Pons (tissue), 1 donor: ENCODE measurements at places on chromosomes 3 and 15.

DNA sequence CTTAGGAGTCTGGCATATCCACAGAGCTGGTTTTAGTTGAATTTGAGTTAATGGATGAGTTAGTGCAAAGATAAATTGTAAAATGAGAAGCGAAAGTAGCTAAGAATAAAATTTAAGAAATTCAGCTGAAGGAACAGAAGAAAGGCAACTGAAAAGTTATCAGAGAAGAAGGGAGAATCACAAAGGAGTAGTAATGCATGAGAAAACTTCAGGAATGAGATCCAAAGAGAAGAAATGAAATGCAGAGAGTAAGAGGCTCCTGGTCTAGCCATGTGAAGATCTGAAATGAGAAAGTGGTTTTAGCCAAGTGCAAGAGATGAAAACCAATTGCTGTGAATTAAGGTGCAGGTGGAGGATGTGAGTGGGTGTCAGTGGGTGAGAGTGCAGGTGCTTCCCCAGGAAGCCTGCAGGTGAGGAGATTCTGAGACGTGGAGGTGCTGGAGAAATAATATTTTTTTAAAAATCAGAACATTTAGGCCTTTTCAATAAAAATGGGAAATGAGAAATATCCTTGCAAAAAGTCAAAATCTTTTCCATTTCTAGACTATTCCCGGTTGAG, 18.5 kb downstream of the KBTBD8 start:
- no peak for DNase-seq

- peak; percentile 30 for DNase-seq
Observed at GRCh38 chr3:43286841-43287499, 630 bp downstream of the SNRK start.

DNA sequence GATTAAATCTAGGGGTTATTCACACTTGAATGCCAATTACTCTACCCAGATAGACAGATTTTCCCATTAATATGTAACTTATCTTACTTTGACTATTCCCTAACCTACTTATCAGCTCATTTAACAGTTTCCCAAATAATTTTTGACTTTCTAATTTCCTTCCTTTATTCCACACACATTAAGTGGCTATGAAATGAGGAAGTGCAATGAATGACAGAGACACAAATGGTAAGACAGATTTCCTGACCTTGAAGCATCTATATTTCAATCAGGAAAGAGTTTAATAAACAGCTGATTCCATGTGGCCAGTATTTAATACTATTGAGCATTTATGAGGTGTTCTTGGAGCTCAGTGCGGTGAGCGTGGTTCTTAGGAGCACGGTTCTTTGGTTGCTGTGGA, 78.8 kb downstream of the SLC7A14 start:
- DNase-seq, result no peak

GRCh38 chr3:126446791-126447190, 28.9 kb downstream of the ZXDC start:
- DNase-seq, result no peak

- DNase-seq, result no peak
Observed at GRCh38 chr3:12833222-12834161, 7.9 kb downstream of the RPL32 start.

GRCh38 chr3:71511446-71511845, 72.1 kb downstream of the FOXP1 start:
- no peak for DNase-seq

DNA sequence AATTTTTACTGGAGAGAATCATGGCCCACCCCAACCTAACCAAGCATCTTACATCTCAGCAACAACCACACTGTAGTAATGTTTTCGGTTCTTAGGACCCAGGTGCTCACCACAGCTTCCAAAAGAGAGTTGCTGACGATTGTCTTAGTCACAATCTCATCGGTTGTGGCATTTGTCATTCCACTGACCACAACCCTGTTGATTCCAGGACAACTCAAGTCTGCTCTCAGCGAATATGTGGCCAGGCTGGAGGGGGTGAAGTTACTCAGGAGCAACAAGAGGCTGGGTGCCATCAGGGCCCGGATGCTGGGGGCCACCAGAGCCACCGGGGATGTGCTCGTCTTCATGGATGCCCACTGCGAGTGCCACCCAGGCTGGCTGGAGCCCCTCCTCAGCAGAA, 25.9 kb downstream of the GALNT15 start:
- no peak for DNase-seq

DNA sequence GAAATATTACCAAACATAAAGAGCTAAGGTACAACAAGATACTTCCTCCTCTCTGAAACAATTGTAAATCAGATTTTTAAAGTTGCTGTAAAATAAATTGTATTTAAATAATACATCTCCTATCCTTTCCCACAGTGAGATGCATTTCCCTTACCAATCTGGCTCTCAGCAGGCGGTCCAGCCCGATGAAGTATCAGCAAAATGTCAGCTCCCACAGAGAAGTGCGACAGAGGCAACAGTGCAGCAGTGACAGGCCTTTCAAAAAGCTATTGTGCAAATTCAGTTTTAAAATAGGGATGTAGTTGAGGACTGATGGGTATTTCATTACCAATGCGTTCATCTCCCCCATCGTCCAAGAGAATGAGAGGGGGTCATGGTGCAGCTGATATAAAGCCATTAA, 733.2 kb upstream of the GOLIM4 start:
- no peak for DNase-seq

GRCh38 chr3:181302960-181303359, 313.4 kb upstream of the DNAJC19 start:
- no peak for DNase-seq

DNA sequence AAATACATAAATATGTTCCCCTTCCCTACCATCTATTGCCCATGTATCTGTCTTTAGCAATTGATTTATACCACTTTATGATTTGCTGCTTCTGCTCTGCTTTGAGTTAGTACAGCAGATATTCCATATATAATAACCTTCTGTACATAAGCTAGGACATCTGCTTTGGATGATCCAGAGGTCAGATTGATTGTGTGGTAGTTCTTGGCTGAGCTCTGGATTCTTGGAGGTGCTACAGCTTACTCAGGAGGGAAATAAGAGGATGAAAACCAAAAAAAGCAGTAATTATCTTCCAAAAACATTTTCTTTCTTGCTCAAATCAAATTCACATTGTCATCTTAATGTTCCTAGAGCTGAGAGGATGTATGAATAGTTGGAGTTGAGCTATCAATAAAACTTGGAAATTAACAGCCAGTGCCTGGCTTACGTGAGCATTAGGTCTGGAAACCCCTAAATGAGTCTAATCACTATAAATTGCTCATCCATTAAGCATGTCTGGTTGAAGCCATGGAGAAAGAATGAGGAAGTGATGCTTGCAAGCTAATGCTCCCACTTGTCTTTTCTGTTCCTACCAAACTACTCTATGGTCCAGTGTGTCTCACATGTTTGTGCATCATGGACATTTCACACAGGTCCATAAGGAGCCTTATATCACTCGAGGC, 36.3 kb upstream of the TMEM42 start:
- no peak for DNase-seq

GRCh38 chr15:93045191-93045785, 43.7 kb downstream of the RGMA start:
- DNase-seq, result no peak

DNA sequence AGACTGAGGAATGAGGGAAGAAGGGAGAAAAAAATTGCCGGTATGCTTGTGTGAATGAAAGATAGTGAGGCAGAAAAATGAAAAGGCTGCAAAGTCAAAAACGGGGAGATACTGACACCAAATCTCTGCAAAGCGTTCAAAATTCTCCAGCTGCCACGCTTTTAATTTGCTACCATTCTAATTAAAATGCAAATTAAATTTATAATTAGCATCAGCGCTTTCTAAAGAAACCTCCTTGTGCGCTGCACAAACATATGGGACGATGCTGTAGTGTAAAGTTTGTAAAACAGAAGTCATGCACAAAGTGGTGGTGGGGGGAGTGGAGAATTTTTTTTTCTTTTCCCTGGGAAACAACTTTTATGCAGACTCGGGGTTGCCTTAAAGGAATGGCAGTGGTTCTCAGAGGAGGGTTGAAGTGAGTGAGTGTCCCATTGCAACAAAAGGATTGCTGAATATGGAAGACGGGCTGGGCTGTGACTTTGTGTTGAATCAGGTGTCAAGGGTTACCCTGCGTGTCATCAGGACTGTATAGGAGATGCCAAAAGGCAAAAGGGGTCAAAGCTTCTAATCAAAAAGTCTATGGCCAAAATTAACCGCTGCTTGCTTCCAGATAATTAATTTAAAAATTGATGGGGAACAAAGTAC, 472.2 kb downstream of the NR2F2 start:
- no peak for DNase-seq

- DNase-seq, result peak; percentile 28
Observed at GRCh38 chr15:101723171-101723873, 951 bp downstream of the TARS3 start.

DNA sequence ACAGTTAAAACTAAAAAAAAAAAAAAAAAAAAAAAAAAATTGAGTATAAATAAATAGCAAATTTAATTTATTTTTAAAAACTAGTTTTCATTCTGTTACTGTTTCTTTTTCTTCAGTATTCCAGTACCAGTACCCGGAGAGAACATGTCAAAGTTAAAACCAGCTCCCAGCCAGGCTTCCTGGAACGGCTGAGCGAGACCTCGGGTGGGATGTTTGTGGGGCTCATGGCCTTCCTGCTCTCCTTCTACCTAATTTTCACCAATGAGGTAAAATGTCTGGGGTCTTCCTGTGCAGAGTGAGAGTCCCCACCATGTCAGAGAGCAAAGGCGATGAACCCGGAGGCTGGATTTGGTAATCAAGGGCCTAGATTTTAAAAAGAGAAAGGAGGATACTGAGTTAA, 4.4 kb downstream of the TMEM43 start:
- DNase-seq, result no peak

DNA sequence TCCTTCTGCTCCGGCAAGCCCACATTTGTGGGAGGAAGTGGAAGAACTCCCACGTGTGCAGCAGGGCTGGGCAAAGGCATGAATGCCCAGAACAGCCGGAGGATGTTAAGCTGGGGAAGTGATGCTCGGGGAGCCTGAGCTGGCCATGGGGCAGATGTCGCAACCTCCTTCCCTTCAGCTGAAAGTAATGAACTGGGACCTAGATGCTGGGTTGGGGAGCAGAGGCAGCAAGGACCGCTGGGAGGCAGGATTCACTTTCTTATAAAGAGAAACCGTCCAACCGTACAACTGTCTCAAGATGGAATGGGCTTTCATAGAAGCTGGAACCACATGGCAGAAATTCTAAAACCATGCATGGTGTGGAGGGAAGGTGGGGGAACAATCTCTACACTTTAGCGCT, 290.9 kb downstream of the OCA2 start:
- no peak for DNase-seq

DNA sequence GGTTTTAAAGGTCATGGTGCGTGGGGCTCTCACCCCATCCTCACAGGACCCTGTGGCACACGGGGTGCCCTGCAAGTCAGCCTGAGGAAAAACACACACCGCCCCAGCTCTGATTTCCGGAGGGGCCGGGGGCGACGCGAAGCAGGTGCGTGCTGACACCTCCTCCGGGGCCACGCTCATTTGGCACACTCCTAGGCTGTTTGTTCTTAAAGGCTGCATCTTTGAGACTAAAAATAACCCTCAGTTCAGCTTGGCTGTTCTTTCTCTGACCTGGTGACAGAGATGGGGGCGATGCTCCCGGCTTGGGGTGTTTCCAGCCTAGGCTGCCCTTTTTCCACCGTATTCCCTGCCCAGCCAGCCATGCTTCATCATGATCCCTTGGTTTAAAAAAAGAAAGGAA, 141.5 kb upstream of the TPM1 start:
- no peak for DNase-seq

- no peak for DNase-seq
Observed at GRCh38 chr15:29681946-29682345, 140.3 kb downstream of the TJP1 start.

DNA sequence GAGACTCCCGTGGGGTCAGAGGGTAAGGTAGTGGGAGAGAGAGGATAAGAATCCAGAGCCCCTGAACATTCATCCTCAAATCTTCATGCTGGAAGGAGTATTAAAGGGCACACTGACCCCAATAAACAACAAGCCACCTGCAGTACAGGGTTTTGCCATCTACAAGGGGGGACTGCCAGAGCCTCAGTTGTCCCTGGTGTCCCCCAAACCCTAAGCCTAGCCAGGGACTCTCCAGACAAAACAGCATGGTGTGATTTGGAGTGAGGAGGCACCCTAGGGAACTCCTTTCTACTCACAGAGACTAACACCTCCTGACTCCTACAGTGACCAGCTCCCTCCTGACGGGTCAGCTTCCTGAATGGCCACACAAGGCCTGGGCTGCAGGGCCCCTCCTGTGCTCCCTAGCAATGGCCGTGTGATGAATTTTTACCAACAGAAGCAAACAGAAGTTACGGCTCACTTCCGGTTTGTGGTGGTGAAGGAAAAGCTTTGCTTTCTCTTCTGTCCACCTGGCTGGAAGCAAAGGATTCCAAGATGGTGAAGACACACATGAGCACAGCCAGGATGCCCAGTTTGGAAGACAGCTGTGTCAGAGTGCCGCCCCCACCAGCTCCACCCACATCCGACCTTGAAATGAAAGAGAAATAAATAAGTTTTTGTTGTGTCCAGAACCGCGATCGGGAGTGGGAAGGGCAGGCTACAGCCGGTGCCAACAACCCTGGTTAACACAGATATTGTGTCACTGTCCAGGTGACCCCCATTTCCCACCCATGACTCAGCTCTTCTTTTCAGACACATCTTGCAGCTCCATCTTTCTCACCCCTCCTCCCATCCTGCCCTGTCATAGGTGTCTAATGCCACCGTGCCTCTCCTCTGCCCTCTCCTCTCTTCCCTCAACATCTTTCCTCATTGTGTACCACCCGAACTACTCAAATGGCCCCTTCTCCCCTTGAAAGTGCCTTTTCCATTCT, 69.6 kb upstream of the ATP13A3 start:
- no peak for DNase-seq

- DNase-seq, result no peak
Observed at GRCh38 chr15:69215314-69216035, 55.0 kb downstream of the GLCE start.

- no peak for DNase-seq
Observed at GRCh38 chr15:74025436-74025835, 30.9 kb downstream of the PML start.

DNA sequence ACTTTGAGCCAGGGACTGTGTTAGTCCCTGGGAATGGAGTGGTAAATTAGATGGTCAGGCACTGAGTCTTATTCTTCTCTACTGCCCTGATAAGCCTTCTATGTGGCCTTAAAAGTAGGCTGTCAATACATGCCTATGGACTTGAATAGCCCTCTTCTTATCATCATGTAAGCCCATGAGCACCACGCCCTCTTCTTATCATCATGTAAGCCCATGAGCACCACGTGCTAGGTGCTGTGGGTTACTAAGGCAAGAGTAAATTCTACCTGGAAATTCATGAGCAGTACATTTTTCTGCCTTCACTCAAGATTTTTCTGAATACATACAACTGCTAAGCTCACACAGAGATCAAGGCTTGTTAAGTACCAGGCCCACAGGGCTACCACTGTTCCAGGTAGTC, 68.5 kb downstream of the DHX30 start:
- no peak for DNase-seq

DNA sequence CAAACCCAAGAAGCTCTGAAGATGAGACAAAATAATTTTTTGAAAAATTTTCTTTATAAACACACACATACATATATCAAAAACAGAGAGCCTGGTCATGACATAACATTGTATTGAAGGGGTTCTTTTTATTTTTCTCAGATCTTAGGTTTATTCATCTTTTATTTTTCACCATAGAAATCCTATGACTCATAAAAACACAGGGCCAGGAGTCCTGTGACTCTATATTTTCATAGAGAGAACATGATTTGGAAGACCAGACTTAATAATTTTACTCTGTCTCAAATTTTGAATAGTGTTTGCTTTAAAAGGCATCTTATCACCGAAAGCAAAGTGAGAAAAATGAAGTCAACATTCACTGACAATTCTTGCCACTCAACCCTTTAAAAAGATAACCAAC, 57.7 kb downstream of the SUCNR1 start:
- DNase-seq, result no peak

- peak; percentile 39 for DNase-seq
Observed at GRCh38 chr3:130539005-130539404, 22.0 kb downstream of the COL6A6 start.
